Dorsolateral prefrontal cortex (tissue), 122 donors: ENCODE measurements at places on chromosomes 16 and 17.

DNA sequence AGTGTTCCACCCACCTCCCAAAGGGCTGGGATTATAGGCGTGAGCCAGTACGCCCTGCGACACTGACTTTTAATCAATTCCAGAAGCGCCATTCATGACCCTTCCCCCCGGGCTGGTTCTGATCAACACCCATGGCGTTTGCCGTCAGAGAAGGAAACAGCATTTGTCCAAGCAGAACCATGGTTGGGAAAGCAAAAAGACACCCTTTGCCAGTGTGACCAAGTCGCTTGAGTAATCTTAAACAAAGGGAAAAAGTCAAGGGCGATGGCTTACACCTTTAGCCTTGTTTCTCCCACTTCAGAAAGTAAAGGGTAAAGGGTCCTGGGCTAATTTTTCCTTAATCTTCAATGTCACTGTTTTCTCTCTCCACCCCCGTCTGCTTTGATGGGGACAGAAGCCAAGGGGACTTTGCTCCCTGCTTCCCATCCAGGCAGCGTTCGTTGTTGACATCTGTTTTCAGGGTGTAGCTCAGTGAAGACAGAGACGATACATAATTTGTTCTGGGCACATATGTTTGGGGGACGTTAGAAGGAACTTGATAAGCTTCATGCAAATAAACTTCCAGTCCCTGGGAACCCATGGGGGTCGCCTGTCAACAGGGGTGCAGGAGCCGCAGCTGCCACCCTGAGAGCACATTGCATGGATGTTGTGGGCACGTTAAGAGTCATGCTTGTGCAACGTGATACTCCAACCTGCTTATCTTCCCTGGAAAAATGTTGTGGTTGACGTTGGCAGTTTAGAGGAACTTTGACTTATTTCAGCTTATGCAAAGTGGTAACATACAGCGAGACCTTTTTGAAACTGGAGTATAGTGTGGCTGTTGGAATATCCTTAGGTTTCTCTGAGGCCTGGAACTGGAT, 50.6 kb upstream of the TANGO6 start:
- DNase-seq: no peak

DNA sequence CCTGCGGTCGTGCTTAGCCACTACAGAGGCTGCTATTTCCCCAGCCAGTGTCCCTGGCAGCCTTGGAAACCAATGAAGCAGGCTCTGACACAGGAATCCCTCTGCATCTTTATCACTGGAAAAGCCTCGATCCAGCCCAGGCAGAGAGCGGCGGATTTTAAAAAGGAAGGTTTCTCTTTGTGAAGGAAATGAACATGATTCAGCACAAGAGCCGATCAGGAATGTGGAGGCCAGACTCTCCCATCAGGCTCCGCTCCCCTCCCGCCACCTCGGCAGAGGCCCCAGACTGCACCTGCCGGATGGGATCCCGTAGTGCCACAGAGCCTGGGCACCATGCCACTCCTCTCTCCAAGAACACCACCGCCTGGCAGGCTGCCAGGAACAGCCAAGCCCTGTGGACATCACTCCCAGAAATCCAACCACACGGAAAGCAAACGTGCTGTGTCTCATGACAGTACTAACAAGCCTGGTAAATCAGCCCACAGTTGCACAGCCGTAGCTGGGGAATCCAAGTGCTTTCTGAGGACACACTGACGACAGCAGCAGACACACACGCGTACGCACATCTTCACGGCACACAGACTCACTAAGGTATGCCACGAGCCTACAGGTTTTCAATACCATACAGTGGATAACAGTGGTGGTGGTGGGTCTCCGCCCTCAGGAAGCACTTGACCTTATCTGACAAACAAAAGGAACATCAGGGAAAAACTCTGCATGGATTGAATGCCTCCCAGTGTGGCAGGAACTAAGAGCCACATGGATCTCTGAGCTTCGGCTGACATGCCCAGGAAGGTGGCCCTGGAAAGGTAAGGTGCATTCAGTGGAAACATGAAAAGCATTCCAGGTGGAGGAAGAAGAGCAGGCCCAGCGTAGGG, 5.4 kb downstream of the LRRC75A start:
- DNase-seq: peak; percentile 99

DNA sequence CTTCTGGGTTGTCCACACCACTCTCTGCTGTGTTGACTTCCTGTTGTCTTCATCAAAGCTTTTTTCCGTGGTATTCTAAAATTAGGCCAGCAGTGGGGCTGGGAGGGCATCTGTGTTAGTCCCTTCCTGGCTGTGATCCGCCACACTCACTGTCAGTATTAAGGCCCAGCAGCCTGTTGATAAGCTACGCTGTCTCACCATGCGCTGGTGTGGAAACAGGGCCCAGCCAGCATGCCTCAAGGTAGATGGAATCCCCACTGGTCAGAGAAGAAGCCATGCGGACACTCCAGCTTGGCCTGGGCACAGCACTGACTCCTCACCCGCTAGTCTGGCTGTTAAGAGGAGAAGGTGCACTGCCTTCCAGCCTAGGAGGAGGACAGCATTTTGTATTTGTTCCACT, 11.4 kb downstream of the CDR2L start:
- peak; percentile 70 for DNase-seq

DNA sequence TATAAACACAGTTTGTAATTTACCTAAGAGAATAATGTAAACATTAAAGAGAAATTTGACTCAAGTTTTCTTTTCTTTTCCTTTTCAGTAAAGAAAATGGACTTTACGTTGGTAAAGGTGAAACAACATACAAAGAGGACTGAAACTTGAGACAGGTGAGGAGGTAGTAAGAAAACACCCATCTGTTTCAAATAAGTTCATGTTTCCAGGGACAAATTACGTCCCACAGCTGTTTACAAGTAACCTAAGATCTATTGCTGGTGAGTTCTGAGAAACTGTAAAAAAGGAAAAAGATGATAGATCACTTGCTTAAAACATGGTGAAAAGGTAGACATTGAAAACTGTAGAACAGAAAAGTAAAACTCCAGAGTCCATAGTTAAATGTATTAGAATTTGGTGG, 4.8 kb upstream of the ABCA5 start:
- DNase-seq: no peak

DNA sequence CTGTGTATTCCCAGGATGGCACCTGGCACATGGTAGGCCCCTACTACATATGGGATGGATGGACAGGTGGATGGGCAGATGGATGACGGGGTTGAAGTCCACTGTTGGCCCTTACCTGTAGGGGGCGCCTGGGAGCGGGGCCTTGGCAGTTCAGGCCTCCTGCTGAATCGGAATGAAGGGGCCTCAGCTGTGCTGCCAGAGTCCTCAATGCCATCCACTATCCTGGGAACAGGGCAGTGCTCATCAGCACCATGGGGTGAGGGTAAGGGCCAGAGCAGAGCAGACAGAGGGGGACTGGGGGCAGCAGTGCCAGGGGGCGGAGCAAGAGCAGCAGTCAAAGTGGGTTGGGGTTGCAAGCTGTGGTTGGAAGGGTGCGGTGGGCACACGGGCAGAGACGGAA, 8.3 kb upstream of the RAB5C start:
- no peak for DNase-seq
